ENCODE measurements at places on chromosomes 1 and 21. TPM values are rescaled to one million over a fixed set of nuclear protein-coding genes. Genes with fewer than 3 reads are reported as not detected.

DNA sequence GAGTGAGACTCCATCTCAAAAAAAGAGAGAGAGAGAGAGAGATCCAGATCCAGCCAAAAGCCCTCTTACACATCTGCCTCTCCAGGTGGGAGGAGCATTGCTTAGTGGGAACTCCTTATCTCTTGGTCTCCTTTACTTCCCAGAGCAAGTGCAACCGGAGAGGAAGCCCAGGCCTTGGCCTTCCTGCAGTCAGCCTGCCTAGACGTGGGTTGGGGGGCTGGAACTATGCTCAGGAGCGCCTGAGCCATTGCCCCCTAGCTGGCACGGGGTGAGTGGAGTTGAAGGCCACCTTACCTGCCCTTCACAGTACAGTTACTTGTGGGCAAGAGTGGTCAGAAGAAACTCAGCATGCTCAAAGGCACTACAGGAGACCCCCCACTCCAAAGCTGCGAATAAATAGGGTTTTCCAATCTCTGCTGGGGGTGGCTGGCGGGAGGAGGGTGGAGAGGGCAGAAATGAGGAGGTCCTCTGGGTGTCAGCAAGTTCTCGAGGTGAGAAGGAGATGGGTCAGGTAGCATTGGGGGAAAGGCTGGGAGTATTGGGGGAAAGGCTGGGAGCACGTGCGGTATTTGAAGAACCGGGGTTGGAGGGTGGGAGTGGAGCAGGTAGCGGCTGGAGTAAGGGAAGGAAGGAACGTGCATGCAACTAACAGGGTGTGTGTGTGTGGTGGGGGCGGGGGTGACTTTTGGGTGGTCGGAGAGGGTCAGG, 4.7 kb upstream of the DMBX1 start:
- DNase-seq, result no peak

ATP1A2 gene
- not detected for total RNA-seq

DNA sequence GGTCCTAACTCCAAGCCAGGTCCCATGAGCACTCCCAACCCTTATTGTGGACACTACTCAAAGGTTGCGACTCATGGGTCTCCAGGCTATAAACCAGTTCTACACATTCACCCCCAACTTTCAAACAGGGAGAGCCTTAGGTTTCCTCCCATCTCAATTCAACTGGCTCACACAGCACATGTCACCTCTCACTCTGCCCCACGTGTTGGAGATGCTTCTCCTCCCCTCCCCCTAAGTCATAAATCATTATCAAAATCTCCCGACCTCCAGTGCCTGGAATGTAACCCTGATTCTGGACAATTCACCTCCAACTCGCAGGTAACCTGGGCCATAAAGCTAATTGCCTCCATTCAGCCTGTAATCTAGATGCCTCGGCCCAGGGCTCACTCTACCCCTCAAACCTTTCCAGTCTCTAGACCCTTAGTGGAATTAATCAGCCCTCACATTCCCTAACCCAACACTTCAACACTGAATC, 595 bp downstream of the AK2 start:
- DNase-seq, result peak; percentile 27

- no peak for DNase-seq
Measured at GRCh38 chr21:25578056-25578961, 29.0 kb downstream of the MRPL39 start.

DNA sequence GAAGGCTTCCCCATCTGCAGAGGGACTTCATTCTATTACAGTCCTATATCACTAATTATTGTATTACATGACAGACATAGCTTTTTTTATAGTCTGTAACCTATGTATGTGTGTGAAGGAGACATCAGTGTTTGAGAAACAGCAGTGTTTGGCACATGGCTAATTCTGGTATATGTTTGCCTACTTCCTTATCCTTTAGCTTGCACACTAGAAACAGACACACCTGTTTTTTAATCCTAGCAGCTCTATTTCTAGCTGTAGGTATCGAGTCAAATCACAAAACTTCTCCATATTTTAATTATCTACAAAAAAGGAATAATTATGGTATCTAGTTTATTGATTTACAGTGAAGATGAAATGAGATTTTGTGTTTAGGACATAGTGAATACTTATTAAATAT, 129.4 kb upstream of the CACYBP start:
- DNase-seq, result no peak

SPRR2A gene
- not detected for total RNA-seq

DNA sequence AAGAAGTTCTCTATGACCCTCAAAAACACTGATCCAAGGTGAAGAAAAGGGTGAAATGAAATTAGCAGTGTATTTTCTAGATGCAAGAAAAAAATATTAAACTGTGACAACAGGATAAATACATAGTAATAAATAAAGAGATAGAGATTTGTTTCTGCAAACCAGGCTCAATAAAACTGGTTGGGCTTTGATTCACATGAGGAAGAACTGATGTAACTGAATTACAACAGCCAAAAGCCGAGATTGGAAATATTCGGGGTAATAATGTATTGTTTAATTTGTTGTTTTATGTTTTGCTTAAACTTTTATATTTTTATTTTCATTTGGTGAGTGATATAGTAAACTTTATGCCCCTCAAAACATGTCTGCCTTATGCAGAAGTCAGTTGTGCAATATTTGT, 285.0 kb downstream of the BRINP3 start:
- DNase-seq, result no peak

DNA sequence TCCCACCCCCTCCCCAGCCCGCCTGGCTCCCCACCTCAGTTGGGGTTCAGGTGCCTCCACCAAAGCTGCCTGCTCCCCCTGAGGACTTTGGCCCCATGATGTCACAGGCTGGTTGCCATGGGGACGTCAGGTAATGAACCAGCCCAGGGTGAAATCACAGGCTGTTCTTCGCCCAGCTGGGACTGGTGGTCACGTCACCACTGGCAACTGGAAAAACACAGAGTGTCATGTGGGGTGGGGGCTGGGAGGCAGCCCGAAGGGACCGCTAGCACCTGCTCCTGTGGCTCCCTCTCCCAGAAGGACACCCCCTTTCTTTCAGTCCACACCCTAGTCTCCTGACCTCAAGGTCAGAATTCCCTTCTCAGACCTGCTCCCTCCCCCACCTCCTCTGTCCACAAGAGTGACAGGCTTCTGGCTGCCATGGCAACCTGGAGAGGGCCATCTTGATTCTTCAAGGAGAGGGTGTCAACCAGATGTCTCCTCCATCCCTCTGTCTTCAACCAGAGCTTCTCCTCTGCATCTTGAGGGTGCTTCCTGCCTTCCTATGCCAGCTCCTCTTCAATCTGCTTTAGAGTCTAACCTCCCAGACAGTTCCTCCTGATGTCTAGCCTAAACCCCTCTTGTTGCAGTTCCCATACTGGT, 6.2 kb downstream of the FAM131C start:
- no peak for DNase-seq

NBPF6 gene
- not detected for total RNA-seq

DNA sequence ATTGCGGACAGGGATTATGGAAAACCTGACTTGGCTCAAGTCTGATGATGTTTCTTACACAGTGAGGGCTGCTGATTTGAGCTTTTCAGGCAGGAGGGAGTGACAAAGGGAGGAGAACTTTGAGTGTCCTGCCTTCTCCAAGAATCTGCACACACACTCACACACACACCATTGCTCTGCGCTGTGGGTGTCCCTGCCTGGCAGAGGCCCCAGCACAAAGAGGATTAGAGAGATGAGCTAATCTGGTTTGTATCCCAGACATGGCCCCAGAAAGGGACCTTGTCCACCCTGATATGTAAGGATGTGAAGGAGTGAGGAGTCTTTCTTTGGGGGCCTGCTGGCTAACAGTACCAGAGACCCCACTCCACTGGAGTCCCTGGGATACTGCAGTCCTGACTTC, 5.9 kb upstream of the WNT2B start:
- no peak for DNase-seq

GRCh38 chr1:24074817-24075589, 36.9 kb downstream of the MYOM3 start:
- no peak for DNase-seq

CD2 gene
- total RNA-seq, result 0.74 TPM

DNA sequence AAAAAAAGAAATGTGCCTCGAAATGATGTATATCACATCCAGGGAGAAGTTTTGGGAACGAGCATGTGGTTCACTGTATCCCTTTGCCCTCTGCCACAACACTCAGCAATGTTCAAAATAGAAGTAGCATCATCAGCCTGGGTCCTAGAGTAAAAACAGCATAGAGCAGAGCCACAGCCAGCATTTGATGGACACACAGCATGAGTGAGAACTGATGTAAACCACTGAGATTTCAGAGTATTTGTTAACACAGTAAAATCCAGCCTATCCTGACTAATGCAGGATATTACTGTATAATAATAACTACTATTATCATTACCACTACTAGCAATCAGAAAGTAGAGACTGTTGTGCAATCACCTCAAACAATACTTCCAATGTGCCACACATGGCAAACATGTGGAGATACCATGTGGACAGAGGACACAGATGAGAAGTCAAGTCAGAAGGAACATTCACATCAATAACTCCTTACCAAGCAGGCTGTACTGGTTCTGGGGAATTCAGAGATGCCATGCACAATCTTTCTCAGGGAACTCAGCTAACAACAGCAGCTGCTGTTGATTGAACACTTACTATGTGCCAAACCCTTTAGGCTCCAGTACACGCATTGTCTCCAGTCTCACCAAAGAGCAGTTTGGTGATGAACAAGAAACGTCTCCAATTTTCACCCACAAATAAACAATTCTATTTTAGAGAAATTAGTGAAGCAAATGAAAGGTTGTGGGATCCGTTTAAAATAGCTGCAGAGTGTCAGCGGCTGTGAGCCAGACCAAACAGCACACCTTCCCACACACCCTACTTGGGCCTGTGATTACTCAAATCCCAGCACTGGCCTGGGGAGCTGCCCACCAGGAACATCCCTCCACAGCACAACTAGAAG, 16.6 kb upstream of the GFI1 start:
- DNase-seq, result no peak

FAM177B gene
- 19.9 TPM for total RNA-seq

GRCh38 chr1:16248603-16249516, 11.9 kb upstream of the CPLANE2 start:
- peak; percentile 52 for DNase-seq

DNA sequence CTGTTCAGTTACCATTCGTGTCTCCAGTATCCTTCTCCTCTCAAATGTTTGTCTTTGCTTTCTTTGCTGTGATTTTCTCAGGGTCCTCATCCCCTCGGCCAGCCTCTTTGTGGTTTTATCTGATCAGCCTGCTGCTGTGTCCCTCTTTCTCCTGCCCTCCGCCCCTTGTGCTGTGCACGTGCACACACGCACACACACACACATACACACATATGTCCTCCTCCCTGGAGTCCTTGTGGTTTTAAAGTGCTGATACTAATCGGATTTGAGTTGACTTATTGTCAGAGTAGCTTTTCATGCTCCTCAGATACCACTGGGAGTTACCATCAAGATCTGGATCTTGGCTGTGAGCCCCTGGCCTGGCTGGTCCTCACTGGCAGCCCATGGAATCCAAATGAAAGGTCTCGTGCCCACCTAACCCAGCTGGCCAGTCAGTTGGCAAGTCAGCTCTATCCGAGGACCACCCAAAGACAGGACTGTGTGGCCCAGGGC, 34.1 kb downstream of the QSOX1 start:
- DNase-seq, result no peak

FAM72D gene
- 0.32 TPM for total RNA-seq

DNA sequence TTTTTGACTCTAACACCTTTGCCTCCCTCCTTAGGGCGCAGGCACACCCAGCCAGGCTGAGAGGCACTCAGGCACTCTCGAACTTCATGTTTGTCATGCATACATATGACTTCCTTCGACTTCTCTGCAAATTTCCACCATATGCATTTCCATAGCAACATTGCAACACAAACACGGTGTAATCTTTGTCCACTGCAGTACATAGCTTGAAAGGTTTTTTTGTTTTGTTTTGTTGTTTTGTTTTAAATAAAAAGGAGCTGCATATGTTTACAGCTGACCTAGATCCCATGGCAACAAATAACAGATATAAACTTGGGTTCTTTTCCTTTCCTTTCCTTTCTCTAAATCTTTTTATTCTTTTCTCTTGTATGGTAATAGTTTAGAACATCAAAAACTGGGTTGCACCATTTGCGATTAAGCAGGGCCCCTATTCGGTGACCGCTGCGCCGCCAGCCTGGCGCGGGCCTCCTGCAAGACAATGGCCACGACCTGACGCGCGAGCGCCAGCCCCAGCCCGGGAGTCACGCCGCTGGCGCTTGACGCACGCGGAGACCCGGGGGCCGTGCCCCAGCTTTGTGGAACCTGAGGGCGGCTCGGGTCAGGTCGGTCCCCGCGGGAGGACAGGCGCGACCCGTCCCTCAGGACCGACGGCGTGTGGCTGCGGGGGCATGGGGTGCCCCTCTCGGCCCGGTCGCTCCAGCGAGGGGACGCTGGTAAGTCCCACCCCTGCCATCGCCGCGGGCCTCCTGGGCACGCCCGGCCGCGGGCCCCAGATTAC, 35.2 kb downstream of the CCN1 start:
- DNase-seq, result no peak

NTMT2 gene
- total RNA-seq, result not detected

DNA sequence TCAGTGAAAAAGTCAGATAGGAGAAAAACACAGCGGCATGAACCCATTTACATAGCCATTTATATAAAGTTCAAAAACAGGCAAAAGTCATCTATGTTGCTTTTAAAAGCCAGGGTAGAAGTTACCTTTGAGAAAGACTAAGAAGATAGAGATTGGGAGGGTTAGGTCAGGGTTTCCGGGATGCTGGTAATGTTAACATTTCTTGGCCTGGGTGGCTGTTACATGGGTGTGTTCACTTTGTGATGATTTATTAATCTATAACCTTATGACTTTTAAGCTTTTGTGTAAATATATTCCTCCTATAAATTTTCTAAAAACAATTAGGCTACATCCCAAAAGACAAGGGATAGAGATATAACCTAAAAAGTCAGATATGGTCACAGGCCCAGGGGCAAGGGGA, 15.0 kb upstream of the FAM20B start:
- no peak for DNase-seq

- DNase-seq, result no peak
Measured at GRCh38 chr1:59446257-59446901, 149.5 kb downstream of the FGGY start.

LRRC40 gene
- total RNA-seq, result 14.6 TPM

- DNase-seq, result no peak
Measured at GRCh38 chr1:173946380-173946921, 29.3 kb upstream of the SERPINC1 start.

GRCh38 chr1:170126696-170127095, 19.1 kb upstream of the NTMT2 start:
- no peak for DNase-seq

MFAP2 gene
- total RNA-seq, result not detected

GRCh38 chr1:65992831-65993271, 200.2 kb downstream of the PDE4B start:
- DNase-seq, result no peak

GJA8 gene
- total RNA-seq, result not detected

DNA sequence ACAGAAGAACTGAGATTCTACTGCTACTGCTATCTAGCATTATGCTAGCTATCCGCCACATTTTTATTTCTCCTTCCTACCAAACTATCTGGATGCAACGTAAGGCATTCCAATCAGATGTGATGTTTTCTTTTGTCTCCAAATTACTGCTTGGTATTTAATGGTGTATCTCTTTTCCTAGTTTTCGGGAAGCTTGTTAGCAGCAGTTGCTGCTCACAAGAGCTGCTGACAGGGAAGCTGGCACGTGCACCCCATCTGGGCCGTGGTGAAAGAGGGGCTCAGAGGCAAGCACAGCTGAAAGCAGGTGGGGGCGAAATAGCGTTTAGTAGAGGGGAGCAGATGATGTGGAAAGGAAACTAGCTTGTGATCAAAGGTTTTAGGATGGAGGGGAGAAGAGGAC, 57.3 kb downstream of the JAK1 start:
- no peak for DNase-seq
